Hematopoietic multipotent progenitor cell treated with erythropoietin and hydrocortisone succinate and interleukin-3 and kit ligand, for 6 days (in vitro differentiated cells): ENCODE measurements at places on chromosomes 16 and 17.

GRCh38 chr17:79923974-79924638 is 84.9 kb upstream of the CBX4 start:
- peak; percentile 95 for DNase-seq

DNA sequence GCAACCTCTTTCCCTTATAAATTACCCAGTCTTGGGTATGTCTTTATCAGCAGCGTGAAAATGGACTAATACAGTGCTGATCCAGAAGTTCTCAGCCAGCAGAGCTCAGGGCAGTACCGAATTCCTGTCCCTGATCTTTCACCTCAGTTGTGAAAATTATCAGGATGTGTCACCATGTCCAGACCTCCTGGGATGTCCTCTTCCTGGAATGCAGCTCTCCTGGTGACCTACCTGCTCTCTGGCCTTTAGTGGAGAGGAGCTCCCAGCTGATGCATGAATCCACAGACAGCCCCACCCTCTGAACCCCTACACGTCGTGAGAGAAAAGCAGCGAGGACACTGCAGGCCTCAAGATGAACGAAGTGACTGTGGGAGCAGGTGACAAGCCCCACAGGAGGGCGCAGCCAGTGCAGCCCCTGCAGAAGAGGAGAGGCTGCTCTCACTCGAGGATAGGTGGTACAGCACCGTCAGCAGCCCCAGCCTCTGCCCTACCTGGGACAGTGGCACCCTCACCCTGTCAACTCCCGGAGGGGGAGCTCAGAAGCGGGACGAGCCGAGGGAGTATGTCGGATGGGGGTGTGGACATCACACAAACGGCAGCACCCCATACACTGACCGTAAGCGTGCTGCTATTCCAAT is 22.0 kb upstream of the C16orf95 start:
- DNase-seq, result no peak

- no peak for DNase-seq
These were observed 36.6 kb downstream of the SMURF2 start for GRCh38 chr17:64625541-64625940.

DNA sequence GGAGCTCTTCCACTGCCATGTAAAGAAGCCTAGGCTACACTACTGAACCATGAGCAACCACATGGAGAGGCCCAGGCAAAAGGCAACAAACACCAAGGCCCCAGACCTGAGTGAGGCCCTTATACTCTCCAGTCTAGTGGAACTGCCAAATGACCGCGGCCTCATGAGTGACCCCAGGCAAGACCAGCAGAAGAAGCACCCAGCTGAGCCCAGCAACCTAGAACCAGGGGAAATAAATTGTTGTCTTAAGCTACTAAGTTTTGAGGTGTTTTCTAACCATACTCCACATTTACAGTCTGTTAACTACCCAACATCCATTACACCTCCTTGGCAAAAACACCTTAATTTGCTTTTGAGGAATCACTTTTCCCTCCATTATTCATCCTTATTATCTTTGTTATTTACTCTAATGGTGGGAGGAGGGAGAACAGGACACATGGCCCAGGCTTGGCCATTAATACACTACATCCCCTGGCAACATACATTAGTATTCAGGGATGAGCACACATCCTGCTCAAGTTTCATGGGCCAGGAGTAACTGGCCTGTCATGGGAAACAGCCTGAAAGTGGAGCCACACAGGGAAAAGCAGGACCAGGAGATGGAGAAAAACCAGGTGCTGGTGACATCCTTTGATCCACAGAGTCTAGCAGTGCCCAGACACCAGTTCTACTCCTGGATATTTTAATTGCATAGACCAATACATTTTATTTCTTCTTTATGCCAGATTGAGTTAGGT is 26.2 kb downstream of the SLC39A11 start:
- DNase-seq, result no peak

DNA sequence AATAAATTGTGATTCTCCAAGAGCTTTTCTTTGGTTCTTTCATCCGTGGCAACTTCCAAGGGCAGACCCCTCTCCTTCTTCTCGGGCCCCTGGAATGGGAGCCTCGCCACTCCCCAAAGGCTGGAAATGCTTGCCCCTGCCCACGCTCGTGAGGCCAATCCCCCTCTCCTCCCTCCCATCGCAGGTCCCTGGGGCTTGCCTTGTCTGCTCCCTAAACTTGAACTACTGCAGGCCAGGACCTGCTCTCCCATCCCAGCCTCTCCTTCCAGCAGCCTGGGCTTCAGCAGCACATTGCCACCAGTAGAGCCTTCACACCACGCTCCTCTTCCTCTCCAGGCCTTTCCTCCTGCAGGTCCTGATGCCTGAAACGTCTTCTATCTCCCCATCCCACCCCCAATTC is 11.1 kb downstream of the PITPNM3 start:
- DNase-seq, result no peak

DNA sequence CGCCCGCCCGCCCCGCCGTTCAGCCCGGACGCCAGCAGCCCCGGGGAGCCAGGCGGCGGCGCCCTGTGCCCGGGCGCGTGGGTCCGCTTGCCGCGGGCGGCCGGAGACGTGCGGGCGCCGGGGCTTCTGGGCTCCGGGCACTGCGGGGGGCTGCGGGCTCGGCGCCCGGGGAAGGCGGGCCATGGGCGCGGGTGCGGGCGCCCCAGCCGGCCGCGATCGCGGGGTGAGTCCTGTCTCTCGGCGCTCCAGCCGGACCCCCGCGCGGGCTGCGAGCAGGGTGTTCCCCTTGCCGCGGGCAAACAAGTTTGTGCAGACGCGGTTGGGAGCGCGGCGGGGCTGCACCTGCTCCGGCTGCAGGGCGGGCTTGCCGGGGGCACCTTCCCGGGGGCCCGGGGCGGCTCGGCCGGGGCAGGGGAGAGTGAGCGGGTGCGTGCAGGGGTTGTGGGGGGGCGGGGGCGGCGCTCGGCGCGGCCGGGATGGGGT is 292 bp downstream of the WSCD1 start:
- DNase-seq, result no peak

GRCh38 chr16:82996814-82997213 is 370.0 kb downstream of the CDH13 start:
- DNase-seq, result no peak

DNA sequence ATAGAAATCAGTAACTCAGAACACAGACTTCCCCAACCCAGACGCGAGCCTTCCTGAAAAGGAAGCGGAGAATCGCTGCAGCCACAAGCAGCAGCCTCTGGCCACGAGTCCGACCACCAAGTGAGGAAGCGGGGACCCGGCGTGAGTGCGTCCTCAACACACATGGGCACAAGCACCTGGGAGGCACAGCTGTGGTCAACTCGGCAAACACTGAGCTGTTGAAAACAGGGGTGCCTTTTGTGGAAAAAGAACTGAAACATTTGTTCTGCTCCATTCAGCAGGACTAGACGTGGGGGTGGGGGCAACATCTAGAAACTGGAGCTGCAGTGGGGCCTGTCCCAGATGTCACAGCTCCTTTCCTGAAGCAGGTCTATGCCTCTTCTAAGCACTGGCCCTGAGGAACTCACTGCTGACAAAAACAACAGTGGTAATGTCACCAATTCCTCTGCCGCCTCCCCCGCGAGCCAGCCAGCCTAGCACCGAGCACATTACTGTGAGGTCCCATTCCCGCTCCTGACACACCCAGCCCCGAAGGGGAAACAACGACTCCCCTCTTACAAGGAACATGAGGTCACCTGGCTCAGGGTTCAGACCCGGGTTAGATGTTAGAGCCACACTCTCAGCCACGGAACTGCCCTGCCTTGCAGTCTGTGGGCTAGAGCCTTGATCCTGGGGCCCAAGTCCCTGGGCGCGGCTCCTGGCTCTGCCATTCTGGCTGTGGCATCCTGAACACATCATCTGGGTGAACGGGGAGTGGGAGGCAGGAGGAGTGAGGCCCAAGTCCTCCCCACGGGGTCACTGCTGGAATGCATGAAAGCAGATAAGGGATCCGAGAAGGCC is 29.0 kb downstream of the KDM8 start:
- peak; percentile 57 for DNase-seq

DNA sequence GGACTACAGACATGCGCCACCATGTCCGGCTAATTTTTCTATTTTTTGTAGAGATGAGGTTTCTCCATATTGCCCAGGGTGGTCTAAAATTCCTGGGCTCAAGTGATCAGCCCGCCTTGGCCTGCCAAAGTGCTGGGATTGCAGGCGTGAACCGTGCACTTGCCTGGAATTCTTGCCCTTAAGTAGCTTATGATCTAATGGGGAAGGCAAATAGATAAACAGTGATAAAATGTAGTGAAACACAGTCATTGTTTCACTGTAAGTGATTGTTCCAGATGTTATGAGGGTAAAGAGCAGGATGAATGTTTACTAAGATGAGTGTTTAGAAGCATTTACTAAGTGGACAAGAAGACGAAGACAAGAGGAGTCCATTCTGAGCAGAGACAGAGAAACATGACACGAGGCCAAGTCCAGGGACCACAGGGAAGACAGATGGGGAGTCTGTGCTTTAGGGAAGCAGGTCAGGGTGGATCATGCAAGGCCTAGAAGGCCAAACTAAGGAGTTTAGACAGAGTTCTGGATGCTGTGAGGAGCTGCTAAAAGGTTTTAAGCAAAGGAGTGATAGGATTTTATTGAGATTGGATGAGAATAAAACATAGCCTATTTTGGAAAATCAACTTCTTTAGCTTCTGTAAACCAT is 36.9 kb downstream of the YPEL2 start:
- no peak for DNase-seq

DNA sequence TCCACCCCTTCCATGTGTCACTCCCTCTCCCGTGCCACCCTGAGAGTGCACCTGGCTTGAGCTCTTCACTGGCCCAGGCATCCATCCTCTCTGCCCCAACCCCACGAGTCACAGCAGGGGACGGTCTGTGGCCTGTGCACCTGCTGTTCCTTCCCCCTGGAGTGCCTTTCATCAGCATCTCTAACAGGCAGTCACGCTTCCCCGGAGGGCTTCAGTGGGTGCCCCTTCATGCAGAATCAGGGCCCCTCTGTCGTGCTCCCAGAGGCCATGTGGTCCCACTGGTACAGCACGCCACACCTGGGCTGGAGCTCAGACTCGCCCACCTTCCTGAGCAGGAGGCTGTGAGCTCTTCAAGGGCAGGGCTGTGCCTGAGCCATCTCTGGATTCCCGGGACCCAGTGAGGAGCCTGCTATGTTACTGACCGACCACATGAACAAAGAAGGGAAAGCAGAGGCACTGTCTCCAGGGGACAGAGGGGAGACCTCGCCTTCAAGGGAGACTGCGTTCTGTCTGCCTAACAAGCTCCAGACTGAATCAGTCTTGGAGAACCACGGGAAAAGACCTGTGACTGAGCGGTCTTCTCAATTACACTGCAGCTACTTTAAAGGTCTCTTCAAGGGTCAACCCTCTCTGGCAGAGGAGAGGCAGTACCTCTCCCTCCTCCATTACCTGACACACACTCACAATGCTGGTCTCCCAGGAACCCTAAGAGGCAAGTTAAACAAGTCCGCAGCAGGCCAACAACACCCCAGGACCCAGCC is 78.8 kb upstream of the DOC2B start:
- no peak for DNase-seq

GRCh38 chr16:16763449-16763848 is 384.5 kb downstream of the NPIPA7 start:
- no peak for DNase-seq

- DNase-seq, result peak; percentile 91
These were observed 9.8 kb downstream of the SLC16A3 start for GRCh38 chr17:82238472-82239201.

DNA sequence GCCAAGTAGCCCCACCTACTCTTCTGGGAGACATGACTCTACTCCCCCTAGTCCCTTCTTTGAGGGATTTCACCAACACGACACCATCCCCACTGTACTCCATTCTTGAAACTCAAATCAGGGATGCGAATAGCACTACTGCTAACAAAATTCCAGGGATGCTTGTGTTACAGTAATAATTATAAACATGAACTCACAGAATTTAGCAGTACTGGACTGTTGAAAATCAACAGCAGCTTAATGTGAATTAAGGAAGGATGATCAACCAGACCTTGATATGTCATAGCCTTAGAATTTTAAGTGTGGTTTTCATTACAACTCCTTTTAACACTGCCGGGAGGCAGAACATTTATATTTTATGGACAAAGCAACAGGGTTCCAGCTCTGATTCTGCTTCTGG is 37.9 kb downstream of the AMFR start:
- DNase-seq, result no peak

GRCh38 chr17:3507071-3507470 is 31.3 kb downstream of the ASPA start:
- DNase-seq, result no peak

GRCh38 chr16:15466886-15467781 is 32.7 kb downstream of the BMERB1 start:
- peak; percentile 48 for DNase-seq

- DNase-seq, result no peak
These were observed 43.9 kb upstream of the TNRC6C start for GRCh38 chr17:77914385-77915254.

- DNase-seq, result no peak
These were observed 43.8 kb downstream of the PIPOX start for GRCh38 chr17:29086628-29087332.

DNA sequence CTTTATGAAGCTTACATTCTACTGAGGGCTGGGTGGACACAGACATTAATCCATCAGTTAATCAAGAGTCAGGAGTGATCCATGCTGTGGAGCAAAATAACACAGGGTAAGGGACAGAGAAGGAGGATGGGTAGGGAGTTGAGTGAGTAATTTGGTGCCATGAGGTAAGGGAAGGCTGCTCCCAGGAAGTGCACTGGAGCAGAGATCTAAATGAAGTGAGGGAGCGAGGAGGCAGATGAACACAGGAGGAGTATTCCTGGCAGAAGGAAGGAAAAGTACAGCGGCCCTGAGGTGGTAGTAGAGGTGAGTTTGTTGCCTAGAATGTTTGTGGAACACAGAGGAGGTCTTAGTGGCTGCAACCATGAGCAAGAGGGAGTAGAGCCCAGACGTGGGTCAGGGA is 34.8 kb downstream of the ASIC2 start:
- DNase-seq, result no peak

GRCh38 chr17:61253362-61253761 is 146.3 kb upstream of the TBX2 start:
- no peak for DNase-seq

- no peak for DNase-seq
These were observed 12.7 kb upstream of the SSTR2 start for GRCh38 chr17:73151916-73152632.

DNA sequence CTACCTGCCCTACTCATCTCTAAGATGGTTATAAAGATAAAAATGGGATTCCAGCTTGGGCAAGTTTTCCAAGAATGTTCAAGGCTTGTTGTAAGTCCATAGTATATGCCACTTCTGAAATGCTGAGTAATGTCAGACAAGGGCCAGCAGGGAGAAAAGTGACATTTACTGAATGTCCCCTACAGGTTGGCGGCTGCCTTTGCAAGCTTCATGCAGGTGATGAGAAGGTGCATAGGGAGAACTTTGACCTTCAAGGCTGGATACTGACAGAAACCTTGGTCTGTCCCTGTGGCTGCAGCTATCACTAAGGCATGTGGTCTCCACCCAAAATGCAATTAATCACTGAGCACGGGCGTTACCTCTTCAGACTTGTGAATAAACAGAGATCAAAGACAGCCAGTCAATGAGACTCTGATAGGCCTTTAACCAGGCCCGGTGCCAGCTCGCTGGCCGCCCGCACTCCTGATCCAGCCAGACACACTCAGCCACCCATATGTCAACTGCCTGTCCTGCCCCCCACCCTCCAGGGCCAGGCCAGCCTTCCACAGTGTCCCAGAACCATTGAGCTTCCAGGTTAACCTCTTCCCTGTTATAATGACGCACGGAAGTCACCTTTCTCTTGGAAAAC is 26.8 kb upstream of the AXIN2 start:
- DNase-seq, result peak; percentile 7
